CD8-positive, alpha-beta memory T cell (primary cell): ENCODE measurements at places on chromosomes 5 and 9. TPM values are rescaled to one million over a fixed set of nuclear protein-coding genes. Genes with fewer than 3 reads are reported as not detected.

- peaks cover 18% of the 10 kb centered on the region for H3K4me1 ChIP-seq
- peaks cover 14% of the 10 kb centered on the region for H3K36me3 ChIP-seq
- H3K27ac ChIP-seq: no peak overlapping the region
- no peak for DNase-seq
- H3K27me3 ChIP-seq: no peaks in the 10 kb centered on the region
Observed at GRCh38 chr5:79628811-79629210, 16.6 kb downstream of the TENT2 start.

GRCh38 chr5:87254035-87254434 is 13.6 kb upstream of the RASA1 start:
- H3K36me3 ChIP-seq: no peaks in the 10 kb centered on the region
- DNase-seq: no peak
- no peak overlapping the region for H3K27ac ChIP-seq
- no peaks in the 10 kb centered on the region for H3K4me1 ChIP-seq
- H3K4me3 ChIP-seq: no peak overlapping the region

- no peak for DNase-seq
- no peak overlapping the region for H3K4me3 ChIP-seq
- H3K27ac ChIP-seq: no peak overlapping the region
- no peaks in the 10 kb centered on the region for H3K27me3 ChIP-seq
- H3K4me1 ChIP-seq: no peaks in the 10 kb centered on the region
- H3K36me3 ChIP-seq: no peaks in the 10 kb centered on the region
Observed at GRCh38 chr9:8673830-8674229, 874.3 kb upstream of the DMAC1 start.

GRCh38 chr5:144088206-144089064 is 82.0 kb downstream of the YIPF5 start:
- no peaks in the 10 kb centered on the region for H3K36me3 ChIP-seq
- no peaks in the 10 kb centered on the region for H3K4me1 ChIP-seq
- no peak overlapping the region for H3K27ac ChIP-seq
- DNase-seq: no peak

GRCh38 chr5:174045470-174046025 is at the start of gene NSG2:
NSG2 (plus strand) TSS chr5:174045706; CDS start chr5:174046756, 1,050 bp downstream.
- no peaks in the 10 kb centered on the region for H3K27me3 ChIP-seq
- H3K27ac ChIP-seq: no peak within 1 kb of the TSS
- no peaks in the 10 kb centered on the region for H3K4me1 ChIP-seq

GRCh38 chr9:93436655-93437407 is 14.7 kb upstream of the FAM120A start:
- H3K36me3 ChIP-seq: no peaks in the 10 kb centered on the region
- H3K27me3 ChIP-seq: no peaks in the 10 kb centered on the region
- H3K27ac ChIP-seq: no peak overlapping the region
- no peak overlapping the region for H3K4me3 ChIP-seq
- no peaks in the 10 kb centered on the region for H3K4me1 ChIP-seq

DNA sequence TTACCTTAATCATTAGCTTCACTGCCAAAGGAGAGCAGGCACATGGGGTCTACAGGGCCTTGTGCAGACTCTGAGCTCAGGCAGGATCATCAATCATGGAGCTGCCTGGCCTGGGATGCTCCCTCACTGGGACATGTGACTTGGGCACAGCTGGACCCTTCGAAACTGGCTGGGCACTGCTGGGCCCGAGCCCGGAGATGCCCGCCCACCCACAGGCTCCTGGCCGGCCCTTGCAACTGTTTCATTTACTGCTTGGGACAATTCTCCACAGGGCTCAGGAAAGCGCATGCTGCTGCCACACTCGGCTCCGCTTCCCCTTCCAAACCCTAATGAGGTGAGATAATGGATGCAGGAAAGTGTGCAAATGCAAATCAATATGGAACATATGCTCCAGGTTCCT is 387.5 kb downstream of the TRIM36 start:
- DNase-seq: no peak
- H3K4me1 ChIP-seq: no peaks in the 10 kb centered on the region
- no peaks in the 10 kb centered on the region for H3K27me3 ChIP-seq
- H3K27ac ChIP-seq: no peak overlapping the region
- no peak overlapping the region for H3K4me3 ChIP-seq

INSL6 gene
- total RNA-seq: not detected
